ENCODE measurements at places on chromosomes 7 and 10. TPM values are rescaled to one million over a fixed set of nuclear protein-coding genes. Genes with fewer than 3 reads are reported as not detected.

- H3K4me3 ChIP-seq, result no peak overlapping the region
- H3K27me3 ChIP-seq, result no peaks in the 10 kb centered on the region
- no peaks in the 10 kb centered on the region for H3K4me1 ChIP-seq
These were observed 33.4 kb downstream of the DCLRE1A start for GRCh38 chr10:113820507-113820906.

DNA sequence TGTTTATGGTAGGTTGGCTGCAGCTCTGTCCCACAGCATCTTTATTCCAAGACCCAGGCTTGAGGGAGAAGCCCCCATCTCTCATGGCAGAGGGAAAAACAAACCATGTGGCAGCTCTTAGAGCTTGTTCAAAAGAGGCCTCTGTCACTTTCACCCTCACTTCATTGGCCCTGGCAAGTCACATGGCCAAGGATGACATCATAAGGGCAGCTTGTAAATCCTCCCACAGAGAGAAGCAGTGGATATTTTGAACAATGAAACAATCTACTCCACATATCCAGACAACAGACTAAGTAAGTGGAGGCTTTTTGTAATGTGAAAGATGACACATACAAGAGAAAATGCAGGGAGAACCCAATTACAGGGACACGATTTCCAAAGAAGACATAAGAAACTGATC is 108.1 kb downstream of the GRID1 start:
- H3K27ac ChIP-seq, result no peak overlapping the region
- no peak overlapping the region for H3K4me3 ChIP-seq
- no peaks in the 10 kb centered on the region for H3K36me3 ChIP-seq
- no peaks in the 10 kb centered on the region for H3K4me1 ChIP-seq
- no peak for DNase-seq

GRCh38 chr7:99498546-99498944 is 1.5 kb downstream of the ZNF394 start:
- H3K4me1 ChIP-seq, result peaks cover 31% of the 10 kb centered on the region
- no peak for DNase-seq
- no peaks in the 10 kb centered on the region for H3K27me3 ChIP-seq
- H3K4me3 ChIP-seq, result peak overlapping the region; percentile 53

Gene CCSER2
- total RNA-seq, result 78.9 TPM

DNA sequence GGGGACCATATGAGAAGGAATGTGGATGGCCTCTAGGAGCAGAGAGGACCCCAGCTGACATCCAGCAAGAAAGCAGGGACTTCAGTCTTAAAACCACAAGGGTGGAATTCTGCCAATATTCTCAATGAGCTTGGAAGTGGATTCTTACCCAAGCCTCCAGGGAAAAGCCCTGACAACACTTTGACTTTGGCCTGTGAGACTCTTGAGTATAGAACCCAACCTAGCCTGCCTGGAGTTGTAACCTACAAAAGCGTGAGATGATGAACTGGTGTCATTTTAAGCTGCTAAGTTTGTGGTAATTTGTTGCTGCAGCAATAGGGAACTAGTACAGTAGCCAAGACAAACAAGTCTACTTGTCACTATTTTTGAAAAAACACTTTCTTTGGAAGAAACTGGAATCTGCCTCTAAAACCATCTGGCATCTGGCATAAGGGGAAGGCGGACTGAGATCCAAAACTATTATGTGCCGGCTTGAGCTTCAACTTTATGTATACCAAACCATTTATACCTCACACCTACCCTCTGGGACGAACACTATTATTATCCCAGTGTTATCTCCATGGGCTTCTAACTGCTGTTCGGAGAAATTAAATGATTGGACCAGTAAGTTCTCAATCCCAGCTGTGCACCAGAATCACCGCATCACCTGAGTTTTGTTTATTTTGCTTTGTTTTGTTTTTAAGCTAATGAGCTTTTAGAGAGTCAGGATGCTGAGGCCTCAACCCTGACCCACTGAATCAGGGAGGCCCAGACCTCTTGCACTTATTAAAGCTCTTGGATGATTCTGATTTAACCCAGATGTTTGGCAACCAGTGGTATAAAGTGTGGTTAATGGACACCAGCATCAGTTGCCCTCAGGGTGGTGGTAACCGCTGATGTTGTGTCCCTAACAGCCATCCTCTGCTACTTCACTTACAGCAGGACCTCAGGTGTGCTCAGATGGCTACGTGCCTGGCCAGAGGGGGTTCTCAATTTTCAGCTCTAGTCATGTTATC is 83.0 kb downstream of the C1GALT1 start:
- no peaks in the 10 kb centered on the region for H3K27me3 ChIP-seq
- no peak overlapping the region for H3K4me3 ChIP-seq
- H3K36me3 ChIP-seq, result no peaks in the 10 kb centered on the region
- H3K4me1 ChIP-seq, result no peaks in the 10 kb centered on the region
- no peak for DNase-seq

Gene ARMC3
- total RNA-seq, result 5.5 TPM

GRCh38 chr7:87188930-87189329 is 30.6 kb downstream of the TMEM243 start:
- H3K27ac ChIP-seq, result no peak overlapping the region
- peaks cover 46% of the 10 kb centered on the region for H3K36me3 ChIP-seq
- no peak for DNase-seq
- H3K4me3 ChIP-seq, result no peak overlapping the region

GRCh38 chr7:77879272-77879671 is 80.7 kb downstream of the PHTF2 start:
- no peak overlapping the region for H3K27ac ChIP-seq
- no peaks in the 10 kb centered on the region for H3K36me3 ChIP-seq
- H3K4me3 ChIP-seq, result no peak overlapping the region
- no peaks in the 10 kb centered on the region for H3K27me3 ChIP-seq
- no peak for DNase-seq

DNA sequence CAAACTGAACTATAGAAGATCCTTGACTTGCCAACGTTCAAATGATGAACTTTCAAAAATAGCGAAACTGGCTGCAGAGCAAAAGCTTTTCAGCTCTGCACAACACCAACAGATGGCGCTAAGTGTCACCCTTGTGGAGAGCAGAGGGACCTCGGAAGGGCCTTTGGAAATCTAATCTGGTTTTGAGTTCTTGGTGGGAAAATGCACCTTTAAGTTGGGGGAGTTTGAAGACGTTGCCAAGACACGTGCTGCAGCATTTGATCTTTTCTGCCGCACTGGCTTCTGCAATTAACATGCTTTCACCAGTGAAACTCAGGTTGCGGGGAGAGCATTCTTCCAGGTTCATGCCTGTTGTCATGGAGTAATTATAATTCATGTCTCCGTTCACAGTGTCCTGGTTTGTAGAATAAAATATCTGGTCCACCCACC is 26.3 kb upstream of the WDR11 start:
- no peak overlapping the region for H3K27ac ChIP-seq
- DNase-seq, result no peak
- H3K4me3 ChIP-seq, result no peak overlapping the region
- H3K36me3 ChIP-seq, result no peaks in the 10 kb centered on the region
- no peaks in the 10 kb centered on the region for H3K27me3 ChIP-seq

GRCh38 chr7:149171892-149172533 is 23.3 kb upstream of the ZNF282 start:
- H3K36me3 ChIP-seq, result peaks cover 18% of the 10 kb centered on the region
- H3K27ac ChIP-seq, result peak overlapping the region; percentile 17
- H3K4me1 ChIP-seq, result peaks cover 6% of the 10 kb centered on the region
- no peak overlapping the region for H3K4me3 ChIP-seq
- DNase-seq, result no peak

- DNase-seq, result no peak
- H3K27ac ChIP-seq, result no peak overlapping the region
- no peak overlapping the region for H3K4me3 ChIP-seq
- H3K36me3 ChIP-seq, result no peaks in the 10 kb centered on the region
These were observed 93.5 kb downstream of the VWC2 start for GRCh38 chr7:49866910-49867309.

DNA sequence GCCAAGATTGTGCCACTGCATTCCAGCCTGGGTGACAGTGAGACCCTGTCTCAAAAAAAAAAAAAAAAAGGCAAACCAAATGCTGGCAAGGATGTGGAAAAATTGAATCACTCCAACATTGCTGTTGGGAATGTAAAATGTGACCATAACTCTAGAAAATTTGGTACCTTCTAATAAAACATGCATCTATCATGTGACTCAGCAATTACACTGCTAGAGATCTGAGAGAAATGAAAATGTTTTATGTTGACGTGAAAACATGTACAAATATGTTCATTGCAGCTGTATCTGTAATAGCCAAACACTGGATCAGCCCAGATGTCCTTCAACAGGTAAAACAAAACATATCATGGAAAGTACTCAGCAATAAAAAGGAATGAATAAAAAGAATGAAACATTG is 30.8 kb upstream of the SAR1A start:
- peaks cover 48% of the 10 kb centered on the region for H3K36me3 ChIP-seq
- no peak overlapping the region for H3K27ac ChIP-seq
- H3K4me1 ChIP-seq, result no peaks in the 10 kb centered on the region
- no peaks in the 10 kb centered on the region for H3K27me3 ChIP-seq

DNA sequence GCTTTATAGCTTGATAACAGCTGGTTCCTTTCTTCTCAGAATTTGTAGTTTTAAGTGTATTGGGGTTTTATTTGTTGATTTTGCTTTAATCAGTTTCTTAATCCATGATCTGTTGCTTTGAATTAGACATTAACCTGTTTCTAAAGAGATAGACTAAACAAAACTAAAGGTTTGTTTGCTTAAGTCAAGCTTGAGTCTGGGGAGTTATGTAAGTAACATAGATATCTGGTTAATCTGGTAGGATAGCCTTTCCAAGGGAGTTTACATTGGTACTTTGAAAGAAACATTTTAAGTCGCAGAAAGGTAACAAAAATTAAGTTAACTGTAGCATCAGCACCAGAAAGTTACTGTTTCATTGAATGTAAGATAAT is 5.4 kb downstream of the PPP2R2D start:
- no peaks in the 10 kb centered on the region for H3K27me3 ChIP-seq
- H3K4me3 ChIP-seq, result no peak overlapping the region
- H3K36me3 ChIP-seq, result peaks cover 9% of the 10 kb centered on the region
- H3K27ac ChIP-seq, result no peak overlapping the region
- peaks cover 55% of the 10 kb centered on the region for H3K4me1 ChIP-seq
- no peak for DNase-seq

Gene FZD8
- 2.1 TPM for total RNA-seq

DNA sequence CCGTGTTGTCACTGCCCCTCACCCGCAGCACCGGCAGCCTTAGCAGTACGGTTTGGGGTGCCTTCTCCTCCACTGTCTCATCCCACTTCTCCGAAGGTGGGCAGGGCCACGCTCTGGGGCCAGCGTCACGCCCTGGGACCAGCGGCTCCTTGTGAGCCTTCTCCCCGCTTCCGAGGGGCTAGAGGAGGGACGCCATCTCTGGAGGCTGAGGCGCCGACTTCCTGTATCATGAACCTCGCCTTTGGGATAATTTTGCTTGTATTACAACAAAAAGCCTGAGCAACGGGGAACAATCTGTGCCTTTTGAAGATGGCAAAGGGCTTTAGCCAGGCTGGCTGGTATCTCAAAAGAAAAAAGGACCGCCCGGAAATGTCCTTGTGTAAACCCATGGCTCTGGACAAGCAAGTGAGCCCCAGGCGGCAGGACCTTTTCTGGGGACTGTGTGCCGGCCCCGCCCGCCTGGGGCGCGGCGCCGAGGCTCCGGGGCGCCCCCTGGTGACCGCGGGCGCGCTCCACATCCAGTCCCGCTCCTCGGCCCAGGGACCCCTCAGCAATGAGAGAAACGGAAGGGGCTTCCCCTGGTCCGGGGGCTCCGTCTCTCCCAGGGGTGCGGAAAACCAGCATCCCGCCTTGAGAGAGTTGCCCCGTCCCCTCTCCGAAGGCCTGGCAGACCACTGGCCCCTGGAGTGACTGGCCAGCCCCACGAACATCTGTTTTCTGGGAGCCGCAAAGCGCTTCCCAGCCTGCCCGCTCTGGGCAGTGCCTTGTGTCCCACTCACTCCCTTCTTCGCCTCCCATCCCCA is 3.8 kb downstream of the DEPP1 start:
- no peaks in the 10 kb centered on the region for H3K27me3 ChIP-seq
- peaks cover 68% of the 10 kb centered on the region for H3K4me1 ChIP-seq
- H3K27ac ChIP-seq, result peak overlapping the region; percentile 86
- DNase-seq, result peak; percentile 89
- peaks cover 2% of the 10 kb centered on the region for H3K36me3 ChIP-seq
- peak overlapping the region; percentile 75 for H3K4me3 ChIP-seq

Gene EEPD1
- total RNA-seq, result 25.1 TPM

DNA sequence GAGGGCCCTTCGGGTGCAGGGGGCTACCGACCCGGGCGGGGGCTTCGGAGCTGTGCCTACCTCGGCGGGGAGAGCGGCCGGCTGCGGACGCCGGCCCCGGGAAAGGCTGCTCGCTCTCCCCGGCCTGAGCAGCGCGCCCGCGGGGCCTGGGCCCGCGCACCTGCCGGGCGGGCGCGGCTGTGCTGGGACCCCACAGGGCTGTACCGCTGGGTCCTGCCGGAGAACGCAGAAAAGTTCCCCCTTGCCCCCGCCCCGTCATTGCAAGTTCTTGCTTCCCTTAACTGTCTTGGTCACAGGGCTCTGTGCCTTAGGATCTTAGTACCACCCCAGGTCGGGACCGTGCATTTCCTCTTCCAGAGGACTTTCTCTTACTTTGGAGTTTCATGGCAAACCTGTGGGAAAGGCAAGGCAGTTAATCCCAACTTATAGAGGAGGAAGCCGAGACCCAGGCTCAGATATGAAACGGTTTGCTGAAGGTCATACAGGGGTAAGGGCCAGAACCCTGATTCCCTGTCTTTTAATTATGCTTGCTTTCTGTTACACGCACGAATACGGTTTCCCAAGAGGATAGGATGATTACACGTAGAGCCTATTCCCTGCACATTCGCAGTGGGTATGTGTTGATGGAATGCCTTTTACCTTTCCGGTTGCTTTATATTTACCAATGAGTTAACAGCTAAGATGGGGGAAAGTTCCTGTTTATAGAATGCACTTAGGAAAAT is 652 bp downstream of the PCGF5 start:
- H3K4me1 ChIP-seq, result peaks cover 32% of the 10 kb centered on the region
- H3K27me3 ChIP-seq, result no peaks in the 10 kb centered on the region
- DNase-seq, result peak; percentile 42
- H3K4me3 ChIP-seq, result peak overlapping the region; percentile 89
- peak overlapping the region; percentile 94 for H3K27ac ChIP-seq

DNA sequence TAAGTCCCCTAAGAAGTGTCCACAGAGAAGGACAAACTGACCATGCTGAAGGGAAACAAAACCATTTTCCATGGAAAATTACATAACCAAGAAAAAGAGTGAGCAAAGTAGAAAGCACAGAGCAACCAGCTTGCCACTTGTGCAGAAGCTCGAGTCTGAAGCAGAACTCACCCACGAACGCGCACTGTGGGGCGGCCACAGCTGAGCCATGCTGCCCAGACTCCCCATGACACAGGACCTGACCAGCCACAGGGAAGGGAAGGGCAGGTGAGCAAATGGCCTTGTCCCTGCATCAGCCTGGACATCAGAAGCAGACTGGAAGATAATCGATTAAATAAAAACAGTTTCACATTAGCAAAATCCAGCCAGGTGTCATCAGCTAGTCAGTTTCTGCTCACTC is 95.7 kb downstream of the TCERG1L start:
- no peaks in the 10 kb centered on the region for H3K36me3 ChIP-seq
- H3K27me3 ChIP-seq, result no peaks in the 10 kb centered on the region
- H3K27ac ChIP-seq, result no peak overlapping the region
- no peak overlapping the region for H3K4me3 ChIP-seq
- DNase-seq, result no peak

Gene MBL2
- not detected for total RNA-seq

Gene ESYT2
- total RNA-seq, result 67.2 TPM
